ENCODE measurements at places on chromosomes 16 and 17.

GRCh38 chr17:27609611-27610303 lies 21.2 kb upstream of the LGALS9 start:
- DNase-seq, result peak; percentile 32

- DNase-seq, result no peak
Measured at GRCh38 chr17:79080349-79080748, 5.7 kb downstream of the ENGASE start.

GRCh38 chr17:80981062-80981902 lies 10.4 kb upstream of the CHMP6 start:
- peak; percentile 86 for DNase-seq

- DNase-seq, result no peak
Measured at GRCh38 chr17:31917065-31917529, 15.6 kb upstream of the UTP6 start.

GRCh38 chr17:45784741-45785479 lies 790 bp downstream of the CRHR1 start:
- DNase-seq, result peak; percentile 69

GRCh38 chr17:4498461-4499397 lies at the start of gene SPNS2:
Gene SPNS2, plus strand, starts transcription at chr17:4498881. Its CDS starts 167 bp downstream, at chr17:4499048.
- DNase-seq, result peak; percentile 80

DNA sequence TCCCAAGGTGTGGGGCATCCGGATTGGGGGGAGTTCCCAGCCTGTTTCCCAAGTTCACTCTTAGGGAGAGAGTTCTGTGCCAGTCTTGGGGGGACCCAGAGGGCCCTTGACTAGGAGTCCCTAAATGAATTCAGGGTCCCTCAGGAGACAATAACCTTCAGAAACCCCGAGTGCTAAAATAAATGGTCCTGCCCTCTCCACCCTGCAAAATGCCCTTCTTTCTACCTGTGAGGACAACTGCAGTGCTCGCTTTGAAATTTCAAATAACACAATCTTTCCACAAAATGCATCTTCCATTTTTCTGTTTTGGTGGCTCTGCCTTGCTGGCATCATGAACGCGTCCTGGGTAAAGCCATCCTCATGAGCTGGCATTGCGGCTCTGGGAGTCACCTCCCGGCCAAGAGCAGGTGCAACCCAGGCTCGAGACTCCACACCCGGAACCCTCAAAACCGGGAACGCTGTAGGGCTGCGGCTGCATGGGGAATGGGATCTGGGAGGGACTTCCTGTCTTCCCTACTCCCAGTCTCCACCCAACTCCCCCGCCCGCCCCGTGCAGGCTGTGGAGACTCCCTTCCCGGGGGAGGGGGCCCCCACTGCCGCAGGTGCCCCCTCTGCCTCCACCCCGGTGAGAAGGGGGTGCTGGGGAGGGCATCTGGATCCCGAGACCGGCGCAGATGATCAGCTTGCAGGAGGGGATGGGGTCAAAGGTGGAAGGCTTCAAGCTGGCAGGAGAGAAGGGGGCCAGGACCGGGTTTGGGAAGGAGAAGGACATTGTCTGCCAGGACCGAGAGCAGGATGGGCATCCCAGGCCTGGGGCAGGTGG lies at the start of gene ZNF205:
ZNF205 (plus strand) TSS at position 529 of the 823 bp plus-strand sequence. CDS start 845 bp downstream, outside the sequence.
- DNase-seq, result peak; percentile 81

GRCh38 chr17:72719578-72720493 lies 372.7 kb downstream of the SLC39A11 start:
- DNase-seq, result no peak

- DNase-seq, result peak; percentile 66
Measured at GRCh38 chr17:44556166-44556831, 985 bp upstream of the FZD2 start.

GRCh38 chr17:60151355-60151754 lies 1.6 kb downstream of the CA4 start:
- DNase-seq, result no peak

DNA sequence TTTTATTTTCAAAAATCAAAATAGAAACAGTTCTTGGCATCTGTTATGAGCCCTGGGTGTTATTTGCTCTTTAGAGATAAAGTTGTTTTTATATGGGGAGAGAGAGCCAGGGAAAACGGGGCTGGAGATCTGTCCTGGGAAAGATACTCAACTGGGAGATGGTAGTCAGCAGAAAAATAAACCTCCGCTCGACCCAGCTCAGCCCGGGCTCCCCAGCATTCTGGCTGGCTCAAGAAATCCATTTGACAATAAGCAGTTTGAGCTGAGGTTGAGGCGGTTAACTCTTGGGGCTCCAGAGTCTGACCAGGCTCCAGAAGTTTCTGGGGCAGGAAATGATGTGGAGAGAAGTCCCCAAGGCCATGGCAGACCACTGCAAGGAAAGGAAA lies 151.9 kb downstream of the IRX5 start:
- DNase-seq, result no peak

GRCh38 chr16:8375232-8375587 lies 215.1 kb downstream of the TMEM114 start:
- DNase-seq, result no peak

GRCh38 chr17:74161503-74161875 lies 42.0 kb upstream of the RPL38 start:
- no peak for DNase-seq

DNA sequence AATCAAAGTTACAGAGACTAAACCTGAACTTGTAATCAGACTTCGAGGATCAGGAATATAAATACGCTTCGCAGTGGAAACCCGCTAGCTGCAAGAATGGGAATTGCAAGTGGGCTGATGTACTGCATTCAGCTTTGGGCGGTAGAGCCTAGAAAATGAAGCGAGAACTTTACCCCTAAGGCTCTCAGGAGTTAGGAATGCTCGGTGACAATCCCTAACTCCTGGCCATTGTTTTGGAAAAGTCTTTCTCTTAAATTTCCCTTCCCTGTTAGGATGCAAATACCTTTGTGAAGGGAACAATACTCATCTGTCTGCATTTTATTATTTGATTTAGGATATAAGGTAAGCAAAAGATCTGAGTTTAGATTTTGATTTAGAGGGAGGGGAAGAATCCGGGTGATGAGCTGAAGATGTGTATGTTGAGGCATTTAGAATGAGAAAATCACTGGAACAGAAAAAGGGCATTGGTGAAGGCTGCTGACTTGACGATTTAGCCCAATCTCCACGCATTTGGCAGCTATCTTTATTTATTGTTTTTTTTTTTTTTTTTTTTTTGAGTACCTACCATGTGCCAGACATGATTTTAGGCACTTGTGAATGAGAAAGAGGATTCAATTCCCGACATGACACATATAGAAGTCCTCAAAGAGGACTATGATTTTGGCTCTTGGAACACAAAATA lies 2.2 kb upstream of the TOX3 start:
- DNase-seq, result no peak

DNA sequence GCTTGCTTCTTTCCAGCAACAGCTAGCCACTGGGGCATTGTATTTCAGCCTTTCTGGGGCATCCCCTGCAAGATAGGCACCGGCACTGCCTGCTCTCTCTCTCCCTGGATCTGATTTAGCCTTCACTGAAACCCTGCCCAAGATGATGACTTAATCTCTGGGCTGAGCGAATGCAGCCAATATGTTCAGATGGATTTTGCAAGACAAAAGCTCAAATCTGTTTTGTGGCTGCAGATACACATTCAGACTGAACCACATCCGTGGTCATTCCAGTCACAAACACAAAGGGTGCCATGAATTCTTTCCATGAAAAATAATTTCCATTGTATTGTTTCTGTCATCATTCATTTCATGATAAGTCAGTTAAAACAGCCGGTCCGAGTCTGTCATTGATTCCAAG lies 24.2 kb downstream of the SOST start:
- DNase-seq, result no peak

DNA sequence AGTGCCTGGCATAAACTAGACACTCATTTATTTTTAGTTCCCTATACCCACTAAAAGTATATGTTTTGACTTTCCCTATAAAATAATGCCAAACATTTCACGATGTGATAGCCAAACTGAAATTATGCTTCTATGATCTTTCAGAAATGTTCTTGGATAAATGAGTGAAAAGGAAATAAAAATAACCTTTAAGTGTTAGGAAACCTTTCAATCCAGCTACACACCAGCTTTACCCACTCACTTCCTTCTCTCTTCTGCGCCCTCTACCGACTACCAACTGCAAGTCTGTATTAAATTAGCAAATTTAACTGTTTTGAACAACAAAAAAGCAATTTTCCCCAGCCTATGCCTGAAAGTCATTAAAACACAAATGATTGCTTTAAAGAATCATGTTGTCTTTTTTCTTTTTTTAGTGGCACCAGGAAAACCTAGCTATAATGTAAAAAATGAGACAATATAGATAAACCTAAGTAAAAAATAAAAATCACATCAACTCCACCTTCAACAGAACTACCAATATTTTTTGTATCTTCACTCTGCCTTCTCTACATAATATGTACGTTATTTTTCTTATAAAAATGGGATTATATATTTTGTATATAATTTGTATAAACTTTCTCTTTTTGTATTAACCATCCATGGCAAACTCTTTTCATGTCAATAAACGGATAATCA lies 13.2 kb upstream of the TMEM100 start:
- peak; percentile 23 for DNase-seq

DNA sequence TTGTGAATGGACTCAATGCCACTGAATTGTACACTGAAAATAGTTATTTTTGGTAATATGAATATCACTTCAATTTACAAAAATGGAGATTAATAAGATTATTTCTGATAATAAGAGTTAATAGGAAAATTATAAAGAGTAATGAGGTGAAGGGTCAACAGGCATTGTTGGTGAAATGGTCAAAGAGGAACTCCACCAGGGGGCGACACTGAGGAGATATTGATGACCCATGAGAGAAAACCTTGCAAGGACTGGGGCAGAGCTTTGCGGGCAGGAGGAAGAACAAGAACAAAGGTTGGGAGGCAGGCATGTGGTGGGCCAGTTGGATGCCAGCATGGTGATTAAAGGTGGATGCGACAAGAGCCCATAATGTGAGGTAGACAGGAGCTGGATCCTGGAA lies 74.0 kb upstream of the XYLT1 start:
- no peak for DNase-seq

DNA sequence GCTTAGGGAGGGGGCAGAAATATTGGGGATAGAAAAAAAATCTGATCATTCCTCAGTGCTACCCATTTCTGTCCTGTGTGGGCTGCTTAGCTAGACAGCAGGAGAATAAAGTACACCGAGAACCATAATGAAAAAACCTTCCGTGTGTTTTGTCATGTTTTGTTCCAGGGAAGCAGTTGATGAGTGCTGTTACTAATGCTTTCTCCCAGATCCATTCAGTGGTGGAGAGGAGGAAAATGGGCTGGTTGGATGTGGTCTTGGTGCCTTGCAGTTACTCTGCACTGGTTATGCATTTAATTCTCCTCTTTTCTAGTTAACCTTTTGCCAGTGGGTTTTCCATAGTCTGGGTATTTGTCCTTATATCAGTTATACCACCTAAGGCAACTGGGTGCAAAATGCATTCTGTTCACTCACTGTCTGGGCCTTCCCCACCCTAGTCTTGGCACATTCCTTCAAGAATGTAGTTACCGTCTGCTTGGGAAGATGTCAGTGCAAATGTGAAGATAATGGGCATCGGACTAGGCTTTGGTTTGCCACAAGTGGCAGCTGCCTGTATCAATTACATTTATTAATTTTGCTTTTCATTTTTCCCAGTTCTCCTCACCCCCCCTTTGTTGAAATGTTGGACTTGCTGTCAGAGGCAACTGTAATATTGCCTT lies 9.3 kb upstream of the TBKBP1 start:
- no peak for DNase-seq

DNA sequence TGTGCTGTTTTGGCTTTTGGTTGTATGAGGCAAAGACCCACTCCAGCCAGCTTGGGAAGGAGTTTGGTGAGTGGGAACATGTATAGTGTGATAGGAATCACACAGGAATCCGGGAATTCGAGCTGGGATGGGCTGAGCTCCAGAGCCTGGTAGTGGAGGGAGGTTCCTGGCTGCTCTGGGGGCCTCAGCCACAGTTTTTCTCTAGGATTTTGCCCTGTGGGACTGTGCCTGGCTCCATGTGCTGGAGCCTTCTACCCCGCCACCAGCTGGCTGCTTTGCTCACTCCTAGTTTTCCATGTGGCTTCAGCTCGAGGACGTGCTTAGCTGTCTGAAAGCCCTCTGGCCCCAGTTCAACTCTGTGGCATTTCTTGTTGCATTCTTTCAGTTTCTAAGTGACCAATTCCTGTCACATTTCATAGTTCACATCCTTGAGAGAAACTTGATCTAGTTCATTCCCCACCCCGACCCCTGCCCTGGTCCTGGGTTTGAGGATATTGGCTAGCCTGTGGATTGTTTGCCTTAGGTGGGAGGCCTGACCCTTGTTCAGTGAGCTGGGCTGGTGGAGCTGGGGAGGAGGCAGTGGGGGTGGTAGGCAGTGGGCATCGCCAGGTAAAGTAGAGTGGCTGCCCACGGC lies 5.0 kb downstream of the SEC14L1 start:
- peak; percentile 40 for DNase-seq

- DNase-seq, result no peak
Measured at GRCh38 chr16:31080035-31080629, 5.9 kb downstream of the ZNF646 start.

DNA sequence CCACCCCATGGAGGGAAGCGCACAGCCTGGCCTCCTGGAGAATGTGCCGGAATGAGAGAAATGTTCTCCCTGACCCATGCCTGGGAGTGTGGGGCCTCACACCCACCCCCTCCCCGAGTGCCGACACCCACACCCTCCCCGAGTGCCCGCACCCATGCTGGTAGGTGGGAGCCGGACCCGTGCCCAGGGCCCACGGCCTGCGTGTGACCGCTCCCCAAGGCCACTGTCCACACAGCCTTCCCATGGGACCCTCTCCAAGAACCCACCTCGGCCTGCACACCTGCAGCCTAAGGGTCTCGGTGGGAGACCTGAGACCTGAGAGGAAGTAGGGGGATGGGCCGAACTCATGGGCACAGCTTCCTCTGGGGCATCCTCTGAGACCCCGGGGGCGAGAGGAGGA lies 3.3 kb upstream of the PVALEF start:
- no peak for DNase-seq

GRCh38 chr17:72119077-72119872 lies 1.5 kb upstream of the SOX9 start:
- no peak for DNase-seq

DNA sequence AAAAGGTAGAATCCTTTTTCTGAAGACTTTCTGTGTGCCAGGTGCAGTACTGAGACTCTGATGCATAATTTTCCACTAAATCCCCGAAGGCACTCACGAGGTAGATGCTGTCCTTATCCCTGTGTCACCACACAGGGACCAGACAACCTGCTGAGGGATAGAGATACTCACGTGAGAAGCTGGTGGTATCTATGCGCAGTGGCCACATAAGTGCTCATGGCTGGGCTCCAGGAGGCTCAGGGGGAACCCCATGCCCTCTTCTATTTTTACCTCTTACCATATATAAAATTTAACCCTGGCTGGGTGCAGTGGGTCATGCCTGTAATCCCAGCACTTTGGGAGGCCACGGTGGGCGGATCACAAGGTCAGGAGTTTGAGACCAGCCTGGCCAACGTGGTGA lies 38.3 kb downstream of the NT5M start:
- no peak for DNase-seq

Data from nephron progenitor cell (in vitro differentiated cells).